ENCODE measurements at places on chromosomes 4 and X.
A peak's percentile ranks its signal among the peaks of the same experiment; 100 is the strongest.

GRCh38 chr4:20284990-20285389 is 33.3 kb downstream of the SLIT2 start:
- DNase-seq: peak; percentile 79

DNA sequence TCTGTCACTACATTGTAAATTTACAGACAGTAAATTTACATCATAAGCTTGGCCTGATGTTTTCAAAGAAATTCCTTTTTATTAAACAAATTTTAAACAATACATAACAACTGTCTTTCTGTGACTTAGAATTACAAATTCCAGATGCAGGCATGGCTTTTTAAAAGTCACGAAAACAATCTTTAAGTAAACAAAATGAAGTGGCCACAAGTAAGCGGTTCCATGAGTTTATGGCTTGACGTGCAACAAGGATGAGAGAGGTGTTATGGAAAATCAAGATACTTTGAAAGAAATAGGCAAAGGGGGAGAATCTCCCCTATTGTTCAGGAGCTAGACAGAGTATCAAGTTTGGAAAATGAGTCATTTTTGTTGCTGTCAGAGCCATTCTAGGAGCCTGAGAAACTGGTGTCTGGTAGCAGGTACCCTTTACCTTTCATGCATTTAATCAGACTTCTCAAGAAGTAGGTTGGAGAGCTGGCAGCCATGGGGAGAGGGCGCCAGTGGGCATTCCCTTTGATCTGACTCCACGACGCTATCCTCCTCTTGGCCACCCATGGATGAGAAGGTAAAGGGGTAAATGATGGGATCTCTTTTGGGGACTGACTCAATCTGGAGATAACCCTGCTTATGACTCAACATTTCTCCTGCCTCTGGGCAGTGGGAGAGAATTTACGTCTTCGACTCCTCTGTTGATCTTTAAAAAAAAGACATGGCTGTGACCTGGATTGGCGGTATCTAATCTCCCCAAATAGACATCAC is 217.2 kb downstream of the SPRY1 start:
- no peak for DNase-seq

GRCh38 chrX:39810901-39811300 is 286.9 kb downstream of the BCOR start:
- no peak for DNase-seq

DNA sequence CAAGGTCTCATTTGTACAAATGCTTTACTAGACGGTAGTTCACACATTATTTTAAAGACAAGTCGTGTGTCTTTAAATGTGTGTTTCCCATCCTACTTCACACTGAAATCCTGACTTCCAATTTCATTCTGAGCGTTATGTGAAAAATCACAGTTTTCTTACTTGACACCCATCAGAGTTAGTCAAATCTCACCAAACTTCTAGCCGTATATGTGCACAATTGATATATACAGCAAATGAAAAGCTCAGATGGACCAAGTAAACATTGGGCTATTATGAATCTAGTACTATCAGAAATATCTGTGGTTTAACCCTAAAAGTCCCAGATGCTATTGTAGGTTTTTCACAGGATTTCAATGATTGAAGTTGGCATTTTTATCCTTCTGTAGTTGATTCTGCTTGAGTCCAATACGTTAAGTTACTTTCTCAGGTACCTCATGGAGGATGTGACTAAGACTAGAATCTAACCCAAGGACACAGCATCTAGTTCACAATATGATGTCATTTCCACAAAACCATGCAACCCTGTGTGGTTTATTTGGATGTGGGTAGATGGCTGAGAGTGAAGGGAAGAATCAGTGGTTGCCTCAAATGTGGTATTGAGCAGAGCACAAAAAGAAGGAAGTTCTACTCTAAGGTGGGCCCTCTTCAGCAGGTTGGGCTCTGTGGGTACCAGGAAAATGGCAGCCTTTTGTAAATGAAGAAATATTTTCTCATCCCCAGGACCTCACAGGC is 22.1 kb upstream of the TRIM60 start:
- DNase-seq: no peak

DNA sequence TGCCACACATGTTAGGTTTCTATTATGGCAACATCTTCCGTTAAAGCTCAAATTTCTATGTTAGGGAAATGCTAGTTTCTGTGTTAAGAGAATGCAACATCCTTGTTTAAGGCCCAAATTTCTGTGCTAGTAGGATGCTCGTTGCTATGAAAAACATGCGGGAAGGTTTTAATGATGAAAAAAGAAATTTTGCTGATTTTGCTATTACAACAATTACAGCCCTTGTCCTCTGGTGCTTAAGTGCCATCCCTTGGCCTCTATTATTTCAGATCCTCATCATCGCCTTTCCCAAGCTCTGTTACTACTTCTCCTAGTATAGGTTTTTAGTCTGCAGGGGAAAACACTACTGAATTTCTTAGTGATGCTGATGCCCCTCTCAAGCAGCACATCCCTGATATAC is 412.6 kb upstream of the NDST3 start:
- DNase-seq: no peak

DNA sequence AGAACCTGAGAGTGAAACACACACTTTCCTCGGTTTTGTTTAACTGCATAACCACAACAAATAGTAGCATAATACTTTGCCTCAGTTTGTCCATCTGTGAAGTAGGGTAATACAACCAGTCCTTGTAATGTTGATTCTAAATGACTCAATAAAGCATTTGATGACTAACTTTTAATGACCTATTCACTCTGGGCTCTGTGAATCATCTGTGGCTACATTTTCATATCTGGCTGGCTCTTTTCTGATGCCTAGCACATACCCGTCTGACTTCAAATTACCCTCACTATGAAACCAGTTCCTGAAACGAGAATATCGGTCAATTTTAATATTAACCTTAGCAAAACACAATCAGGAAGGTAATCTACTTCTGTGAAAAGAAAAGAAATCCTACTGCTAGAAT is 151.0 kb downstream of the SH2D1A start:
- peak; percentile 46 for DNase-seq

DNA sequence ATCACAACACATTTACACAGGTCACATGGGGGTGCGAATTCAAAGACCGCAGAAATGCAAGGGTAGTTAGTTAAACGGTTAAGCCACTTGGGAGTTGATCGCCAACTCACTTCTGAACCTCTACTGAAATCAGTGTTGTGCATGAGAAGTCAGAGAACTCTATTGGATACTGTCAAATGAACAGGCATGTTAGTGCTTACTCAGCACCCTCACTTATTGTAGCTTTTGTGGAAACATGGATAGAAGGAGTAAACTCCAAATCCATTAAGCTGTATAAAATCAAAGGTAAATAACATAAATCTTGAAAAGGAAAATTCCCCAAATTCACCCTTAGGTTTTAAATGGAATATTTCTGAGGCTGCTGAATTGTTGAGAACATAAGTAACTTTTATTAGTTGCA is 17.5 kb upstream of the ANXA10 start:
- no peak for DNase-seq

- no peak for DNase-seq
Observed at GRCh38 chr4:27115221-27115620, 254.6 kb downstream of the STIM2 start.

- no peak for DNase-seq
Observed at GRCh38 chrX:153446950-153447580, 1.2 kb upstream of the TREX2 start.

- no peak for DNase-seq
Observed at GRCh38 chrX:56618323-56618722, 54.9 kb downstream of the UBQLN2 start.

- peak; percentile 12 for DNase-seq
Observed at GRCh38 chr4:11367371-11367770, 61.3 kb downstream of the HS3ST1 start.

- DNase-seq: no peak
Observed at GRCh38 chrX:68711845-68712244, 64.4 kb downstream of the STARD8 start.

DNA sequence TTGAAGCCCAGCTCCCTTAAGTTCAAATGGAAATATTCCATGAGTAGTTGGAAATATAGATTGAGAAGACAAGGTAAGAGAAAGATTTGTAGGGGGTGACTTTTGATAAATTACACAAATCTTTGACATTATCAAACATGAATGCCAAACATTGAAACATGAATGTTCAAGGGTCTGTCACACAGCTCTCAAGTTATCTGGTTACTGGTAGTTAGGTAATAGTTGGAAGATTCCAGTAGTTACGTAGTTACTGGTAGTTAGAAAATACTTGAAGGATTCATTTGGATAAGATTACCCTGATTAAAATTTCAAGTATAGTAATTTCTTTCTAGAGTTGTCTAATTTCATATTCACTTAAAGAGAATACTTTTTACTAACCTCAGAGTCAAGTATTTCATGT is 20.7 kb downstream of the KIAA0232 start:
- no peak for DNase-seq

DNA sequence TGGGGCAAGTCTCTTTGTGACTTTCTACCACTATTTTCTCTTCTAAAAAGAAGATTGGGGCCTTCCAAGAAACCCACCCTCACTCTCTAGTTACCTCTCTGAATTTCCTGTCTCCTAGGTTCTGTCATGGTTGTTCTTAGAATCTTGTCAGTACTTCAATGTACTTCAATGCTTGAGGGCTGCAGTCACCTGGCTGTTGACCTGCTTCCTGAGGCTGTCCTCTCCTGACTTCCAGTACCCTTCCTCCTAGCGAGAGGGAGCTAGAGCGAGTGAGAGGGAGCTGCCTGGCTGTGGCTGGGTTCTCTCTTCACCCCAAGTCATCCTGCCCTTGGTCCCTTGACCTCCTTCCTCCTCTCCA is 17.7 kb downstream of the CD99L2 start:
- DNase-seq: no peak

- DNase-seq: no peak
Observed at GRCh38 chr4:111494471-111494870, 650.8 kb upstream of the FAM241A start.

DNA sequence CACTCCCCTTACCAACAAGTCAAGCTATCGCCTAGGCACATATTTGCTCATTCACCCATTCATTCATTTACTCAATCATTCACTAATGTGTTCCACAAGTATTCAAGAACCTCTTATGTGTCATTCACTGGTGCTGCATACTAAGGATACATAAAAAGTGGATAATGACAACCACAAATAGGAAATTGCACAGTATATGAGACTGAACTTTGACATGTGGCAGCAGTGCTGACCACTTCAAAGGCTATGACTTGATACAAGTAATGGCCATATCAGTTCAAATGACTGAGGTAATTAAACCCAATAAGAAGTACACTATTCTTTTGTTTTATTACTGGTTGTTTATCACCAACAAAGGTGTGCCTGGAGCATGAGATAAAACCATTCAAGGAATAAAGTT is 282.5 kb downstream of the KLHL13 start:
- no peak for DNase-seq
